ENCODE measurements at places on chromosomes 16 and 17.

- no peaks in the 10 kb centered on the region for H3K36me3 ChIP-seq
- H3K4me3 ChIP-seq, result no peak overlapping the region
- no peak for DNase-seq
- H3K4me1 ChIP-seq, result peaks cover 58% of the 10 kb centered on the region
- H3K27ac ChIP-seq, result peak overlapping the region; percentile 85
- no peaks in the 10 kb centered on the region for H3K27me3 ChIP-seq
Measured at GRCh38 chr16:75238132-75238852, 13.1 kb downstream of the BCAR1 start.

DNA sequence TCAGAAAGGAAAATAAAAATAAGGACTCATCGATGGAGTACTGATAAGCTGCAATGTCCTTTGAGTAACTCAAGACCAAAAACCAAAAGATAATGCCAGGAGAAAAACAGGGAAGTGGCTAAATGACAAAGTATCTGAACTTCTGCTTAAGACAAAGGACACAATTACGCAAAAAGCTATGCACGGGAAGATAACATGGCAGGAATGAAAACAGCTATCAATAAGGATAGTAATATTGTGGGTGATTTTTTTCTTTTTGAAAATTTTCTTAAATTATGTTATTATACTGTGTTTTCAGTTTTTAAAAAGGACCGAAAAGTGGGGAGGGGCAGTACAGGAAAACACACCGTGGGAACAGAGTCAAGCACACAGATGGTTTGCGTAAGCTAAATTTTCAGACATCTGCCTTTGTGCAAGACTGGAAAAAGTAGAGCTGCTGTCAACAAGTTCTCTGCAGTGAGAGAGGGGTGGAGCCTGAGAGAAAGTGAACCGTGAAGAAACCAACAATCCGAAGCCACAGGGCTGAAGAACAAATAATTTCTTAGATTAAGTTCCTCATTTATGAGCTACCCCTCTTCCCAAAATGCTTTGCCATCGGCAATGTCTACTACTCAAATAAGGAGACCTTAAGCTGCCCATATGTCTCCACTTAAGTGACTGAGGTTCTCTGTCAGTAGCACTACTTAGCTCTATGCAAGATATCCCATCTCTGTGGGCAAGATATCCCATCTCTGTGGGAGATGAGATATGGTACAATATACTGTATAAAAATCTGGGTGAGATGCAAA is 99.9 kb upstream of the CORO6 start:
- peak overlapping the region; percentile 51 for H3K27ac ChIP-seq
- no peaks in the 10 kb centered on the region for H3K36me3 ChIP-seq
- no peak for DNase-seq
- no peaks in the 10 kb centered on the region for H3K27me3 ChIP-seq
- H3K4me3 ChIP-seq, result no peak overlapping the region

- H3K4me1 ChIP-seq, result peaks cover 74% of the 10 kb centered on the region
- no peaks in the 10 kb centered on the region for H3K27me3 ChIP-seq
- DNase-seq, result no peak
- peak overlapping the region; percentile 87 for H3K4me3 ChIP-seq
- H3K36me3 ChIP-seq, result no peaks in the 10 kb centered on the region
Measured at GRCh38 chr17:50149091-50149416, 1.4 kb downstream of the PPP1R9B start.

DNA sequence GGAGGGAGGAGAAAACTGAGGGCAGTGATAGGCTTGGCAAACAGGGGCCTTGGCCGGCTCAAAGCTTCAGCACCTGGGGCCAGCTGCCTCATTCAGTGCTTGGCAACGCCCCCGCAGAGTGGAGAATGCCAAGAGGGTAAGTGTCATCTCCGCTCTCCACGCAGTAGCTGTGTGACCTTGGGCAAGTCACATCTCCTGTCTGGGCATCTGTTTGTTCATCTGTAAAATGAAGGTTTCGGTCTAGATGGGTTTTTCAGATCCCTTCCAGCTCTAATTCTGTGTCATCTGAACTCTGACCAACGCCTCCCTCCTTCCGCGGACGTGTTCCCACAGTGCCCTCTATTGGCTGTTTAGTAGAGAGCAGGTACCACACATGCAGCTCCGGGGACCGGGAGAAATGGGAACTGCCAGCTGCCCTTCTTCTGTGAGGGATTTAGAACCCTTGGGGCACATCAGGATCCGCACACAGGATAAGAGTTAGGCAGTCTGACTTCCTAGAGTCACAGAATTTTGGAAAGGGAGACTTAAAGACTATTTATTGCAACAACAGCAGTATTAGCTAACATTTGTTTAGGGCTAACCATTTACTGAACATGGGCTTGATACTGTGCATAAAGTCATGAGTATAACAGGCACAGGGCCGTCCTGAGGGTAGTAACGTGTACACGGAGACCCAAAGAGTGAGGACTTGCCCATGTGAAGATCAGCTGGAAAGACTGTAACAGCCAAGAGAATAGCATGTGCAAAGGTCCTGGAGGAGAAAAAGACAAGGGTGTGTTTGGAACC is 26.8 kb downstream of the GP2 start:
- H3K27me3 ChIP-seq, result no peaks in the 10 kb centered on the region
- no peak overlapping the region for H3K27ac ChIP-seq
- H3K36me3 ChIP-seq, result no peaks in the 10 kb centered on the region
- no peak overlapping the region for H3K4me3 ChIP-seq
- no peaks in the 10 kb centered on the region for H3K4me1 ChIP-seq

Data from vagina (tissue), 2 donors.